ENCODE measurements at places on chromosomes 13 and 19.

GRCh38 chr19:41221514-41222205 is 2.6 kb downstream of the AXL start:
- no peak for DNase-seq

DNA sequence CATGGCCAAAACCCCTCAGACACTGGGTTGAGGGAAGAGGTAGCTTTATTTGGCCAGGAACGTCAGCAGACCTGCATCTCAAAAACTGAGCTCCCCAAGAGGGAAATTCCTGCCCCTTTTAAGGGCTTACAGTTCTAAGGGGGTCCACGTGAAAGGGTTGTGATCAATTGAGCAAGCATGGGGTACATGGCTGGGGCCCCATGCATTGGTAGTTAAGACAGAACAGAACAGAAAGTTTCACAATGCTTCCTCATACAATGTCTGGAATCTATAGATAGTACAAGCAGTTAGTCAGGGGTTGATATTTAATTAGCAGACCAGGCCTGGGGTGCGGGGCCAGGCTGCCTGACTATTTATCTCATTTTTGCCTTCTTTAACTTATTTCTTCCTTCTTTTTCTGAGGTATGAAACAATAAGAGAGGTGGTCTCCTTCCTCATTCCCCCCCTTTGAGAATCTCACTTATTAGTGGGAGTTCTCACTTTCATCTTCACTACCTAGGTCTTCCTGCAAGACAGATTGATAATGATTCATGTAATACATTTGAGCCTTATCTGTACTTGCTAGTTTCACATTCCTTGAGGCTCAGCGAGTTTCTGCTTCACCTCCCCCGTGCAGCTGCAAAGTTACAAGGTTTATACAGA is 84.8 kb downstream of the SLC25A15 start:
- no peak for DNase-seq

DNA sequence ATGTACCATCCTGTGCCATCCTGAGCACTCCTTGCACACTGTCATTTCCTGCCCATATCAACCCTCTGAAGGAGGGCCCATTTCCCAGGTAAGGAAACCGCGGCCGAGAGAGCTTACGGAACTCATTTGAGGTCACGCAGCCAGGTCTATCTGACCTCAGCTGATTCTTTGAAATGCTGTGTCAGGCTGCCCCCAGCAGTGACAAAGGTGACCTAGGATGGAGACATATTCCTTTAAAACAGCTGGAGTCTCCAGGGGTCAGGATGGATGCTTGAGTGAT is 42.2 kb upstream of the VSTM2B start:
- no peak for DNase-seq

- DNase-seq: no peak
Observed at GRCh38 chr13:99277629-99278028, 19.4 kb upstream of the GPR18 start.

- DNase-seq: no peak
Observed at GRCh38 chr19:19410553-19411550, 5.4 kb downstream of the GATAD2A start.

DNA sequence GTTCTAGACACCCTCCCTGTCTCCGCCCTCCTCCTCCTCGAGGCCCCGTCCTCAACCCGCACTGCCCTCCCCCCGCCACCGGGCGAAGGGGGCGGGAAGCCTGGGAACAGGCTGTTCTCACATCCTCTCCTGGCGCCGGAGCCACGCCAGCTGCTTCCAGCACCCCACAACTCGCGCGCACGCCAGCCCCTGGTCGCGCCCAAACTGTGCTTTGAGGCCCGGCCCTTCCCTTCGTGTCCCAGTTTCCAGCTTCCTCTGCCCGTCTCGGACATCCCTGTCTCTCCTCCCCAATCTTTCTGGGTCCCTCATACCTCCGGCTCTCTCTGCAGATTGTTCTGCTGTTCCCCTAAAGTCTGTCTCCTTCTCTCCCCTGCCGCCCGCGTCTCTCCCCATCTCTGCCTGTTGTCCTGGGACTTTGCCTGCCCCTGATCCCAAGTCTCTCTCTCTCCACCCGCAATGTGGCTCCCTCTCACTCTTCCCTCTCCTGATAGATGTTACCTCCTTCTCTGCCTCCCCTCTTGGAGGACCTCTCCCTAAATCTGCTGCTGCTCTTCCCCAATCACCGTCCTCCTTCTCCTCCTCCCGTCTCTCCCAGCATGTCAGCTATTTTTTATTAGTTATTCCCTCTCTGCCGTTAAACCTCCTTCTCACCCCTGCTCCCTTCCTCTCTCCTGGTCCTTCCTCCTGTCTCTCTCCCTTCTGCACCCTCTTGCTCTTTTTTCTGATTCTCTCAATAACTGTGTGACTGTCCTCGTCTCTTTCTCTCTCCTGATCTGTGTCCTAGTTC is 14.2 kb downstream of the DPF1 start:
- DNase-seq: peak; percentile 75

GRCh38 chr19:29328586-29328985 is 115.6 kb upstream of the UQCRFS1 start:
- no peak for DNase-seq

GRCh38 chr13:36840718-36841250 is 21.8 kb downstream of the RFXAP start:
- DNase-seq: no peak

DNA sequence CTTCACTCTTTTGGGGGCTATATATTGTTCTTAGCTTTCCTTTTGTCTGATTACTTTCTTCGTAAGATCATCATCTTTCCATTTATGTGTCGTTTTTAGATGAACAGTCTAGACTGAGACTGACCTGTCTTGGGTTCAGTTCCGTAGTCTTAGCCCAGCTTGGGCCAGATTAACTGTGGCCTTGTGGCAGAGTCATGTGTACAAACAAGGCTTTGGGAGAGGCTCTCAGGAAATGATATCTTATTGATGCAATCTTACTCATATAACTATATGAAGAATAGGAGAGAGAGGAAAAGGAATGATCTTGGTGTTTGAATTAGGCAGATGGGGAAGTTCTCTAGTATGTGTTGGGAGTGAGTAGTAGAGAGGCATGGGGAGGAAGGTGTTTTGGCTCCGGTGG is 6.8 kb upstream of the ERCC5 start:
- no peak for DNase-seq

DNA sequence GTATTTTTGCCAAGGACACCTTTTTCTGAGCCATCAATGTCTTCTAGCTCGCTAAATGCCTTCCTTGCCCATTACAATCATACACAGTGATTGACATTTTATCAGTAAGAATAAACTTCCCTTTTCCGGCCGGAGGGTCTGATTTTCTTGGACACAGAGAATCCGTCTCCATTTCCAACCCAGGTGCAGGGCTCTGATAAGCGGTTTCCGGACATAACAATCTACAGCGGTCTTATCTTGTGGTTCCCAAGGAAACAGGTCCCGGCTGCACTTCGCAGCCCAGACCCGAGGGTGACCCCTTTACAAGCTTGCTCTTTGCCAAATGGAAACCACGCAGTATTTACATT is 5.1 kb upstream of the ZNF77 start:
- peak; percentile 72 for DNase-seq

DNA sequence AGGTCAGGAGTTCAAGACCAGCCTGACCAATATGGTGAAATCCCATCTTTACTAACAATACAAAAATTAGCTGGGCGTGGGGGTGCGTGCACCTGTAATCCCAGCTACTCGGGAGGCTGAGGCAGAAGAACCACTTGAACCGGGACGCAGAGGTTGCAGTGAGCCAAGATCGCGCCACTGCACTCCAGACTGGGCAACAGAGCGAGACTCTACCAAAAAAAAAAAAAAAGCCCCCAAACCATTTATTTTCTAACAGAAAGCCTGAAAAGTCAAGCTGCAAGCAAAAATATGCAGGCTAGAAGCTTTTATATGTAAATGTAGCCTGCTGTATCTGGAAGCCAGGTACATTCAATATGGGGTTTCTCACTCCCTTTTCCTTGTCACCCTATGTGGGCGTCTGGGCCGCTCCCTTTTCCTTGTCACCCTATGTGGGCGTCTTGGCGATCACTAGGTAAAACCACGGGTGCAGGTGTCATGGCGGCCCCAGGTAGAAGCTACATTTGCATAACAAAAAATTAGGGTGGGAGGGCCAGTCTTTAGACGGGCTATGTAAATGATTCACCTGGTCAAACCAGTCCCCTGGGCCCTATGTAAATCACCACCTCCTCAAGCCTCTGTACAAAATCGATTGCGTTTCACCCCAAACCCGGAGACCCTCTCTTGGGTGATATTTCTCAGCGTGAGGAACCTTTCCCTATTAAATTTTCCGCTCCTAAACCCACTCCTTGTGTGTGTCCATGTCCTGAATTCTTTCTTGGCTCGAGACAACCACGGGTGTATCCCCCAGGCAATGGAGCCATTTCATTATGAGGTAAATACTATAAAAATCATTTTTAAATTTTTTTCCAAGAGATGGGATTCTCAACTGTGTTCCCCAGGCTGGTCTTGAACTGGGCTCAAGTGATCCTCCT is 2.1 kb downstream of the TRIM13 start:
- no peak for DNase-seq

DNA sequence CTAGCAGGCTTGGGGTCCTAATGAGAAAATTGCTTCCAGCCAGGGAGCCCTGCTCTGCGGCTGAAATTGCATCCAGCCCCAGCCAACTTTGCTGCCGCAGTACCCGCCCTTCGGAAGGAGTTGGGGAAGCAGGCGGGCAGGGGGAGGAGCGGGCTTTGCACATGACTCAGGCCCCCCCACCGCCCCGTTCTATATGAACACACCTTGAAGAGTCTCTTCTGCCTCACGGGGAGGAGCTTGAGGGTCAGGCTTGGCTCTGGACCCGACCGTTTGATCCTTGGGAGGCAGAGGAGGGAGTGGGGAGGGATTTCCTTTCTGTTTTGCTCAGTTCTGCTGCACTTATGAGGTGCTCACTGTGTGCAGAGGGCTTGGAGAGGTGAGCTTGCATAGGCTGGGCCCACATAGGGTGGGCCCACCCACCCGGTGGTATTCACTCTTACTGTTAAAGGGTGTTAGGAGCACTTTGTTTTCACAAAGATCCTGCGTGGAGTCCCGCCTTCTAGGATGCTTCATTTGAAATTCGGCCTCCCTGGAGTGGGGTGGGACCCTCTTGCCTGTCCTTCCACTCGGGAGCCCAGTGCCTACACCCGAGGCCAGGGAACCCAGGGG is 46.5 kb downstream of the LYL1 start:
- no peak for DNase-seq

DNA sequence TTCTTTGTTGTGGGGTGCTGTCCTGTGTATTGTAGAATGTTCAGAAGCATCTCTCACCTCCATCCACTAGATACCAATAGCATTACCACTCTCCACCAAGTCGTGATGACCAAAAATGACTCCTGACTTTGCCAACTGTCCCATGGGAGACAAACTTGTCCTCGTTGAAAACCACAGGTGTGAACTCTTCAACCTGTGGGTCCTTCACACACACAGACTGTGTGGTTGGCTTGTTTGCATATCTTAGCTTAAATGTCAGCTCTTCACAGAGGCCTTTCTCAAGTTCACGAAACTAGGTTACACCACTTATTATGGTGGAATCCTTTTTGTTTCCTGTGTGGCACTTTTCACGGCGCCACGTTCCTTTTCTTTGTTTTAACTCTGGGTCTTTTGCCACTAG is 6.8 kb downstream of the GPC5 start:
- no peak for DNase-seq

DNA sequence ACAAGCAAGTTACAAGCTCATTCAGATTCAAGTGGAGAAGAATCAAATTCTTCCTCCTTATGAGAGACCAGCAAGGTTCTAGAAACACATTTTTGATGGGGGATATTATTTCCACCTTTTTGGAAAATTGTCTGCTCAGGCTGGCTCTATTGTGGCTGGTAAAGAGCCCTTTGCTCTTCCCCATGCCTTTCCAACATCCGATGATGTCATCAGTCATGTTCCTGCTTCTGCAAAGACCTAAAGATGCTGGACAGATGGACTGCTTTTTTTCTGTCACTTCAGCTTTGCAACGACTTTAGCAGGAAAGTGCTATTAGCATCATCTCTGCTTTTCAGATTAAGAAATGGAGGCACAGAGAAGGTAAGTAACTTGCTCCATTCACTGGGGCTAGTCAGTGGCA is 4.2 kb downstream of the ADGRE3 start:
- DNase-seq: no peak

GRCh38 chr13:19561585-19561984 is 253 bp upstream of the TPTE2 start:
- DNase-seq: no peak

DNA sequence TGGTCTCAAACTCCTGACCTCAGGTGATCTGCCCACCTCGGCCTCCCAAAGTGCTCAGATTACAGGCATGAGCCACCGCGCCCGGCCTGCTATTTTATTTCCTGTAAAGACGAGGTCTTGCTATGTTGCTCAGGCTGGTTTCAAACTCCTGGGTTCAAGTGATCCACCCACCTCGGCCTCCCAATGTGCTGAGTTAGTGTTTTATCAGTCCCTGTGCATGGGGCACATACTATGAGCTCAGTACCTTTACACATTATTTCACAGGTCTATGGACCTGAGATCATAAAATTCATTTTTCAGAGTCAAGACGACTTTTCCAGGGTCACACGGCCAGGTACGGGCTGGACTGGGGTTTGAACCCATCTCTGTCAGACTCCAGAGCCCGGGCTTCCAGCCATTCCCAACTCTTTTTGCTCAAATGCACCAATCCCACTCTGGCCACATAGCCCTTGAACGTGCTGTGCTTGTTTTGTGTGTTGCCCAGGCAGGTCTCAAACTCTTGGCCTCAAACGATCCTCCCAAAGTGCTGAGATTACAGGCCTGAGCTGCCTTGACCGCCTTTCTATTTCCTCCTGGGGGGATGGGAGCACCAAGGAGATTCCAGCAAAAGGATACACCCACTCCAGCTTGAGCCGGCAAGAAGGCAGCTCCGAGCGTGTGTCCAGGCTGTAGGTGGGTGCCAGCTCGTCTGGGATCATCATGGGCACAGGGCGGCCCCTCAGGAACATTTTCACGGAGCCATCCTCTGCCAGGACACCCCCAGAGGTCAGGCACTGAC is 1.1 kb downstream of the EML2 start:
- no peak for DNase-seq

DNA sequence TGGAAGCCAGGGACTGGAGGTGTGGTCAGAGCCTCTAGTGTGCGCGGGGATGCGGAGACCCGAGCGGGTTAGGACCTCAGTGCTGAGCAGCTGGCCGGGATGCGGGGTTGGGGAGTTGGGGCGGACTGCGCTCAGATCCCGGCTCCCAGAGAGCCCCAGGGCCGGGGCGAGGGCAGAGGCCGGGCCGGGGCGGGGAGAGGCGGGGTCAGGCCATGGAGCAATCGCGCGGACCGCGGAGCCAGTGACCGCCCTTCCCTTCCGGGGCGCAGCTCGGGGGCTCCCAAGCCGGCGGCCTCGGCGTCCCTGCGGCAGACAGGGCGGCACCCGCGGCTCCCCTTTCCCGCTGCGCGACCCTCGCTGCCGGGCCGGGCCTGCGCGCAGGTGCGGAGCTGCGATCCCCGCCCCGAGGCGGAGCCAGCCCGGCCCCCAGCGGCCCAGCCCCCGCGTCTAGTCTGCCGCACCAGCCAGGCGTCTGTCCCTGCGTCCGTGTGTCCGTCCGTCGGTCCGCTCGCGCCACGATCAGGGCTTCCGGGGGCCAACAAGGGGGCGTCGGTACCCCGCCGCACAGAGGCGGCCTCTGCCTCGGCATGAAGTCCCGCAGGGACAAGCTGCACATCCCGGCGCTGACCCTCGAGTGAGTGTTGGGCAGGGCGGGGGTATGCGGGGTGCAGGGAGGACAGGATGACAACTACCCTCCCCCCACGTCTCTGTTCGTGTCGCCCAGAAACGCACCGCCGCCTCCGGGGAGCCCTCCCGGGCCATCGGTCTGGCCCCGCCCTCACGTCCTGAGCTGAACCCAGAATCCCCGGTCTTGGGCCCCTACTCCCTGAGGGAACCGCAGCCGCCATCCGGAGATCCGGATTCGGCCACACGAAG is 12.4 kb downstream of the MAST3 start:
- DNase-seq: no peak
